HS-5 (cell line): ENCODE measurements at places on chromosomes 2 and 18.
A peak's percentile ranks its signal among the peaks of the same experiment; 100 is the strongest.

- no peak for DNase-seq
Observed at GRCh38 chr2:160630801-160631590, 137.4 kb upstream of the RBMS1 start.

DNA sequence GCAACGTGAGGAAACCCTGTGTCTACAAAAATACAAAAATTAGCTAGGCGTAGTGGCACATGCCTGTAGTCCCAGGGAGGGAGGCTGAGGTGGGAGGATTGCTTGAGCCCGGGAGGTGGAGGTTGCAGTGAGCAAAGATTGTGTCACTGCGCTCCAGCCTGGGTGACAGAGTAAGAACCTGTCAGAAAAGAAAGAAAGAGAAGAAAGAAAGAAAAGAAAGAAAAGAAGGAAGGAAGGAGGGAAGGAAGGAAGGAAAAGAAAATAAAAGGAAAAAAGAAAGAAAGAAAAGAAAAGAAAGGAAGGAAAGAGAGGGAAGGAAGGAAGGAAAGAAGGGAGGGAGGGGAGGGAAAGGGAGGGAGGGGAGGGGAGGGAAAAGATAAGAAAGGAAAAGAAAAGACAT is 89.9 kb upstream of the HPCAL1 start:
- no peak for DNase-seq

DNA sequence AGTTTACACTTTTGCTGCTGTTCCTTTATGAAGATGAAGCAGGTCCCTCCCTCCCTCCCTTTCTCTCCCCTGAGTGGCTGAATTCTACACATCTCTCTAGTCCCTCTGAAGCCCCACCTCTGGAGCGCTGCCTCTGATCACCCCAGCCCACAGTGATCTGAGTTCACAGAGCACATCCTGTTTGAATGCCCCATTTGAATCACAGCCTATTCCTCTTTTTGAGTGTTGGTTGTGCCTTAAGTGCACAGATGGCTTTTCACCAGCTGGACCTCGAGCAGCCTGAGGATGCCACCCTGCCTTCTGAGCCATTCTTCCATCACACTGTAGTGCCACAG is 87.1 kb downstream of the ITGB1BP1 start:
- DNase-seq = no peak

DNA sequence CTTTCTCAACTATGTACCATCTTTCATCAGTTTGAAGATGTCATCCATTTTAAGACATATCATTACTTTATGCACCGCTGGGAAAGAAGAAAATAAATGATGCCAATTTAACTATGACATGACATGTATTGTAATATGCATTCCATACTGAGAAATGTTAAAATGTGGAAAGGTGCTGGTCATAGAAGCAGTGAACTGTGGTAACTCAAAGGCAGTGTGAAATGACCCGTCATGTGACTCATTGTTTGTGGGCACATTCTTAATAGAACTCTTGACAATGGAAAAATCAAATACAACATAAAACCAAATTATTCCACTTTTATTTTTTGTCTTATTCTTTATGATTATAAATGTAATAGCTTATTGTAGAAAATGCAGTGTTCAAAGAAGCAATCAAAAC is 455.0 kb upstream of the ST6GAL2 start:
- no peak for DNase-seq

DNA sequence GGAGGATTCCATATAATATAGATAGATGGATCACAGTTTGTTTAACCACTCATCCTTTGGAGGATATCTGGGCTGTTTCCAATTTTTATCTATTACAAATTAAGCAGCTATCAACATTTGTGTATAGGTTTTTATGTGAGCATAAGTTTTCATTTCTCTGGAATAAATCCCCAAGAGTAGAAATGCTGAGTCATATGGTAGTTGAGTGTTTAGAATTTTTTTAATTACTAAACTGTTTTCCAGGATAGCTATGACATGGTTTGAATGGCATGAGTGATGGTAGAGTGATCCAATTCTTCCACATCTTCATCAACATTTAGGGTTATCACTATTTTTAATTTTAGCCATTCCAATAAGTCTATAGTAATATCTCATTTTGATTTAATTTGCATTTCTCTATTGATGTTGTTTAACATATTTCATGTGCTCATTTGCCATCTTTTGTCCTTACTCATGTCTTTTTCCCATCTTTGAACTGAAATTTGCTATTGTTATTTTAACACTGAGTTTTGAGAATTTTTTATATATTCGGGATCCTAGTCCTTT is 31.4 kb downstream of the ABCB11 start:
- no peak for DNase-seq

DNA sequence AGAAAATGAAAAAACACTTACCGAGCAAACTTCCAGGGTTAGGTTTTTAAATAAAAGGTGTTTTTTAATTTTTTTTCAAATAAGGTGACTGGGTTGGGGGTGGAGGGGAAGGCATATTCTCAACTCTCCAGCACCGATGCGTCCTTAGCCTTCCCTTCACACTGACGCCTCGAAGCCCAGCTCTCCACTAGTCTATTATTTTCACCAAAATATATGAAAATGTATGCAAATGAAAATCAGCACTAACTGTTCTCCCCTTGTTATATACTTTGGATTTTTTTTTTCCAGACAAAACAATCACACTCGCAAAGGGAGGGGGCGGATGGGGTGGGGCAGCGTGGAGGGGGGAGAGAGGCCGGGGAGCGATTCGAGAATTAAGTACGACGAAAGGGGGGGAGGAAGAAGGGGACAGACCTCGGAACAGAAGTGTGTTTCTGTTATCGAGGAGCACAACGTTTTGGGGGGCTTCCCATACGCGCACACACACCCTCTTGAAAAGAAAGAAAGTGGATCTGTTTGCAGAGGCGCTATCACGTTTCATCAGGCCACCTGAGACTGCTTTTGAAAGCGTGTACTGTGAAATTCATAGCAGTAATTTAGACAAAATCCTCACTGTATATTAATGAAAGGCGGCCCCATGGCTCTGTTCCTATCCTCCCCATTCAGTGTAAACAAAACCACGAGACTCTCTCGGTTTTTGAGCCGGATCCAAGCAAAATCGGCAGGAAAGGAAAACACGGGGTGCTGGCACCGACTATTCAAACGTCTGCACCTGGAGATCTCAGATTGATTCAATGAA is 2.4 kb upstream of the POU3F3 start:
- DNase-seq = no peak

DNA sequence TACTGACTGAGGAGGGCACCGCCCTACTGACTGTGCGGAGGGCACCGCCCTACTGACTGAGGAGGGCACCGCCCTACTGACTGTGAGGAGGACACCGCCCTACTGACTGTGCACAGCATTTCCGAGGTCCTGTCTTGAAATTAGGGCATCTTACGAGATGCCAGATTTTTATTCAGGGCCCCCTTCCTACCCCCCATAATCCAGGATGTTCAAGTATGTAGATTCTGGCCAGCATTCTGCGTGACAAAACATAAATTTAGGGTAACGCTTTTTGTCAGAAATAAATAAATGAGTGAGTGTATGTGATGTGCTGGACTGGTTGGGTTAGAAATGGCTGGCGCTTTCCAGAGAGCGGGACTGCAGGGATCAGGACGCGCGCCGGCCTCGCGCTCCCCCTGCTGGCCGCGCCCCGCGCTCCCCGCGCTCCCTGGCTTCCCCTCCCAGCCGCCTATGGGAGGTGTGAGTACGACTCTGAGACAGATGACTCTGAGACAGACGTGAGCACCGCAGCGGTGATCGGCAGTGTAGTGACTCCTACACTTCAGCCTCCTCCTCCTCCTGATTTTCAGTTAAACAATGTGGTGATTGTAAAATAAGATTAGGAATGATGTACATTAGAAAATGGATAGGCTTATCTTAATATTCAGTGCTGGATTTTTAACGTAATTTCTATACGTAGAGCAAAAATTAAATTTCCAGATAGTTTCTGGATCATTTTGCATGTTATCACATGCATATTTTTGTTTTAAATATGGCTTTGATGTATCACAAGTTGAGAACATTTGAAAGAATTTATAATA is 149.2 kb upstream of the NFATC1 start:
- DNase-seq = peak; percentile 53

DNA sequence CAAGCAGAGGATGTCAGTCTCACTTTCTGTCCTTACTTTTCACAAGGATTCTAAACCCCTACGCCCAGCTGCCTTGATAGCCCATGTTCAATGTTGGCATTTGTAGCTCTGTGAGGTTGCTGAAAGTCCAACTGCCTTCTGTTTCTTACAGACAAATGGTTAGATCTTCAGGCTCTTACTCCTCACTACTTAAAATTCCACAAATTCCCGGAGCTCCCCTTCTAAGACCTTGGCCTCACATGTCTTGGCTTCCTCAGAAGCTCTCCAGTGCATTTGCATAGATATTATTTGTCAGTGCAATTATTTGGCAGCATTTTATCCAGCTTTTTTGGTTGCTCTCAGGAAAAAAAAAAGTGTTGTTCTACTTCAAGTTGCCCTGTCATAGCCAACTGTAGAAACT is 453.7 kb upstream of the CELF4 start:
- no peak for DNase-seq

GRCh38 chr18:63237881-63238692 is 81.5 kb downstream of the BCL2 start:
- peak; percentile 71 for DNase-seq

DNA sequence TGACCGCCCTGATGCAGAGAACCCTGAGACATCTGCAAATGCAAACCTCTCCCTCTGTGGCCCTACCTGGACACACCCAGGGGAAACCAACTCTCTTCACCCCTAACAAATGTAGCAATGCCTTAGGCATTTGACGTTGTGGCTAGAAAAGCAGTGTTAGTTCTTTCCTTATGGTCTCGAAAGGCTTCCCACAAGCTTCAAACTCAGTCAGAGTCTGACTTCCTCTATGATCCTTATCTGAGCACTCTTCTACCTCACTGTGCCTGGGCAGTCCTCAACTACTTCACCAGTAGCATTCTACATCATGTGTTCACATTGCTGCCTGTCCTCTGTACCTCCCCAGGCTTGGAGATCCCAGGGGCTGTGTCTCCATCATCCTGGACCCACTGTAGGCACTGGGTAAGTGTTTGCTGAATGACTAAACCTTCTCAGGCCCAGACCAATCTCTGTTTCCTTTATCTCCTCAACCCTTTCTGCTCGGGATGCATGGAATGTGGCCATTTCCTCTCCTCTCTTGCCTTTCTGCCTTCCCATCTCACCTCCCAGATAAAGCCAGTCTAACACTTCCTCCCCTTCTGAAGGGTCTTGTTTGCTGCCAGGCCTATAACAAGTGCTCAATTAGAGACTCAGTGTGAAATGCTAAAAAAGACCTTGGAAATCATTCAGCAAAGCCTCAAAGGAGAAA is 91.7 kb upstream of the ACAA2 start:
- no peak for DNase-seq

- DNase-seq = no peak
Observed at GRCh38 chr18:62682371-62682770, 33.0 kb upstream of the PHLPP1 start.

DNA sequence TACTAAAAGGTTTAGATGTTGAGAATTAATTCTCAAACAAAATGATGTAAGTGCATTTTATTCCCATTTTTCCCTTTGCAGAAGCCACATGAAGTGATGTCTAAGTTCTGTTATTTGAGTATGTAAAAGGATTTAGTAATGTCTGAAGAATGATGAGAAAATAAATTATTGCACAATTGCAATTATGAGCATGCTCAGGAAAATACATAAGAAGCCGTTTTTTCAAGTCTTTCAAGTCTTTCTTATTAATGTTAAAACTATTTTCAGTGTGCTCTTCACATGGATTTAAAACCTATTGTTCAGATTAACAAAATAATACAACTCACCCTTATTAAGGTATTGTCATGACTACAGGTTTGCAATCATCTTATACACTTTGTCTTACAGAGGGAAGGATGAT is 331.4 kb upstream of the NETO1 start:
- DNase-seq = peak; percentile 4

DNA sequence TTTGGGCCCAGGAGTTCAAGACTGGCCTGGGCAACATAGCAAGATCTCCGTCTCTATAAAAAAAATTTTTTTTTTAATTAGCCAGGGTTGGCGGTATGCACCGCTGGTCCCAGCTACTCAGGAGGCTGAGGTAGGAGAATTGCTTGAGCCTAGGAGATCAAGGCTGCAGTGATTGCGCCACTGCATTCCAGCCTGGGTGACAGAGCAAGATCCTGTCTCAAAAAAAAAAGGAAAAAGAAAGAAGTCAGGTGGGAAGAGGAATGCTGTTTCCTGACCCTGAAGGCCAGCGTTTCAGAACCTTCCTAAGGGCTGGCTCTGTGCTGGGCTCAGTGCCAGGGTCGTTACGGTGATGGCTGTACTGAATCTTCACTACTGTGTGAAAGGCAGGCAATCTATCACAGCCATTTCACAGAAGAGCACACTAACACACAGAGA is 35.0 kb upstream of the AGAP1 start:
- peak; percentile 60 for DNase-seq

- DNase-seq = no peak
Observed at GRCh38 chr2:219459460-219460311, 25.0 kb downstream of the SPEG start.

DNA sequence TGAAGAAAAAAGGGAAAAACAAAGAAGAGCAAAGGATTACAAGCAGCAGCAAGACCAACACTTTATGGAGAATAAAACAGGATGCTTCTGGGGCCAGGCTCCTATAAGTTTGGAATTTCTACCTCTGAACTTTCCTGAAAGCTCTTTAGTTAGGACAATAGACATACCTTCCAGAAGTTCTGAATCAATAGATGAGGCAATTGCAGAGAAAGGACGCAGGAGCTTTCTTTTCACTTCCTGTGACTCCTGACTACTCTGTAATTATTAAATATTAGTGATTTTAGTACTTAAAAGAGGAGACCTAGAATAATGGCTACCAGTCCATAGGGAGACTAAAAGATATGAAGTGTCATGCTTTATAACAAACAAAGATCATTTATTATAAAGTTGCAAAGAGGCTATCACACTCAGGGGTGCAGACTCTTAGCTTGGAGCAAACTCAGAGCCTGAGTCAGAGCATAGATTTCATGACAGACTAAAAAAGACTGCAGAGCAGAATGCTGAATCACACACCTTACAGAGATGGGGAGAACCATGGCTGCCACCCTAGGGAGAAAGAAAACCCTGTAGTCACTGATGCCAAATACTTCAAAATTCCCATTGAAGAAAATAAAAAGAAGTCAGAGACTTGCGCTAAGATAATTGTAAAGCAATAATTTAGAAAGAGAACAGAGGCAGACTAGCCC is 52.5 kb upstream of the FAM136A start:
- no peak for DNase-seq

DNA sequence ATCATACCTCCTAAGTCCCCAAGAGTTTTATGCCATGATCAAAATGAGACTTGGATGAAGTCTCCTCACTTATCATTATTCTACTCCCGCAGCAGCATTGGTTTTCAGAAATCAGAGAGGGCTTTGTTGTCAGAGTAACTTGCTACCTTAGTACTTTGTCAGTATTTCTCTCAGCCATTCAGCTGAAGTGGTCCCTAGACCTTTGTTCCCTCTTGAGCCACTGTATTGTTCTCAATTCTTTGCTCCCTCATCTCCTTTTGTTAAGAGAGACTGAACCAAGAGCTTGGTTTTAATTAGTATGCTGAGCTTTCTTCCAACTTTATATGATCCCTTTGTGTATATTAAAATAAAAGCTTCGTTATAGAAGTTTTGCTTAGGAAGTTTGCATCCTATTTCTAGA is 133.4 kb downstream of the DOCK10 start:
- no peak for DNase-seq

GRCh38 chr2:187976986-187977333 is 314.7 kb upstream of the GULP1 start:
- DNase-seq = no peak
